Retina (tissue), 1 donor: ENCODE measurements at places on chromosomes 4 and X.

DNA sequence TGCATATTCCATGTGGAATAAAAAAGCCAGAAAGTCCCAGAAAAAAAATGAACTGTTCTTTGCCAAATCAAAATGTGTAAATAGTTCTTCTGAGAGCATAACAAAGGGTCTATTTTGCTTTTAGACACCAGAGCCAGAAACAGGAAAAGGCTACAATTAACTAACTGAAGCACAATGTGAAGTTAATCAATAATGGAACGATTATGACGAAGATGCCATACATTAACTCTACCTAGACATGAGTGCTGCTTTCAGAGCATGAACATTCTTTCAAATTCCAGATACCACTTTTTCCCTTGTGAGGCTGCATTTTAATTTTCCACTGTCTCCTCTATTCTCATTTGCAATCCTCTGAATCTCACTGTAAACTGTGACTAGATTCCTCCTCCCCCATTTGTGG, 48.7 kb upstream of the PHOX2B start:
- DNase-seq = no peak

DNA sequence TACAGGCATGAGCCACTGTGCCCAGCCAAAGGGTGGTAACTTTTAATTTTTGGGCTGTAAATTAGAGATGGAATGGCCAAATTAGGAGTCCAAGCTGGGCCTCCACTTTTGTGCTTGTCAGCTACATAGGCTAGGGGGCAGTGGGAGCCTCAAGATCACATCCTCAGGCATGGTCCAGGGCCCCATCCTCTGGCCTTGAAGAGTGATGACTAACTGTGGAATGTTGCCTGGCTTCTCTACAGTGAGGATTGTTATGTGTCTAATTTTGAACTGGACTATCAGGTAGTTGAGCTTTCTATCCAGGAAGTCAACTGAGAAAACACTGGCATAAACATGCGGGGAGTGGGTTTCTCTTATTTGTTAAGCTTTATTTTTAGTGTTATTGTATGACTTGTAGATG, 33.0 kb downstream of the CCNG2 start:
- no peak for DNase-seq

GRCh38 chrX:134533952-134534351, 74.0 kb downstream of the HPRT1 start:
- no peak for DNase-seq

DNA sequence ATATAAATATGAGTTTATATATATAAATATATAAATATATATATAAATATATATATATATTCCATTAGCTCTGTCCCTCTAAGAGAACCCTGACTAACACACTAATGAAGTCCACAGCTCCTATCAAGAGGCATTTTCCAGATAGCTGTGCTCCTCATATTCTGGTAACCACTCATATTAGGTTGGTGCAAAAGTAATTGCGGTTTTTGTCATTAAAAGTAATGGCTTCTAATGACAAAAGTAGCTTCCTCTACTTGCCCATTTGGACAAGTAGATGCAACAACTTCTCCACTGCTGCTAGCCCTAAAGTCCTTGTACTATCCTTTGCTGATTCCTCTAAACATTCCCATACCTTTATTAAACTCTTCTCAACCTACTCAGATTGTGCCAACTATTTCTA, 182.0 kb downstream of the THOC2 start:
- DNase-seq = no peak

GRCh38 chrX:99495453-99495852, 914.6 kb downstream of the PCDH19 start:
- no peak for DNase-seq

- DNase-seq = no peak
Observed at GRCh38 chr4:101232074-101232776, 115.1 kb downstream of the PPP3CA start.

DNA sequence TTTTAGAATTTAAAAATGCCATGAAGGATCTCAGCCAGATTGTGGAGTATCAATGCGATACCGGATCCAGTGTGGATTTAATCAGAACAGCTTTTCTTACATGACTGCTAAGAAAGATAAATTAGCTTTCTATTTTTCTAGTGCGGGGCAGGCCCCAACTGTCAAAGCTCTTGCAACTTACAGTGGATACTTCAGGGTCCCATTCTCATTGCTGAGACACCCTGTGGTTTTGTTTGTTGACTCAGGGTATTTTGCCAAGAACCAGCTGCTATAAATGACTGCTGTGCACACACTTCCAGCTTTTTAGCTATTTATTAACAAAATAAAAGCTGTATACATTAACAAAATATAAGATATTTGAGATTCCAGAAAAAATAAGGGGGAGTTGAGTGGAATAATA, 166.4 kb downstream of the DCLK2 start:
- no peak for DNase-seq

DNA sequence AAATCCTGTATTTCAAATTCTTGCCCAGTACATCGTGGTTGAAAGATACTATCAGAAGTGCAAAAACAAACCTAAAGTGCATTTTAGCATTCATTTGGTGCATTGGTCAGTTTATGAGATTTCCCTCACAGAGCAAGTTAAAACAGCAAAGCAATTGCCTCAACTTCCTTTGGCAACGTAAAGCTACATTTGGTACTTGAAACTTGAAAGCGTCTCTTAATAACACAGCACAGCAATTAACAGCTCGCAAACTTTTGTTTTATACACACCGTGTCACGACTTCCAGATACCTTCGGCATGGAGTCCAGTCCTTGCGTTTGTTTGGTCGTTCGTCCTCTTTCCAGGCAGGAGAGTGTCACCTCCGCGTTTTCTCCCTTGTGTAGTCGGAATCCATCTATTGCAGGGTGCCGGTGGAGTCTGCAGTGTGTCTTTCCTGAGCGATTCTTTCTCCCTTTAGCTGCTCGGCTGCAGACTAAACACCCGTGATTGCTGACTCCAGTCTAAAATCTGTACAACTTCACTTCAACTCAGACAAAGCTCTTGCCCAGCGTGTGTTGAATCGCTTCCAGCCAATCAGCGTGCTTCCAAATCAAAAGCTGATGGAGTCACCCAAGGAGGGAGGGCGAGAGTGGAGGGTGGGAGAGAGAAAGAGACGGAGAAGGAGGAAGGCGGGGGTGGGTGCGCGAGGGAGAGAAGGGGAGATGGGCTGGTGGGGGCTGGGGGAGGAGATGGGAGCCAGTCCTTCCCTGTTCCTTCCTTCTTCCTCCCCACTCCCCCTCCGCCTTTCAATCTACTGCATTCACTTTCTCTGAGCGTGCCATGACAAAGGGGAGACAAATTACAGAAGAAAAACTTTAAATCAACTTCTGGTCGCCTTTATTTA, at the start of gene PCDH18:
Gene PCDH18, minus strand, starts transcription at position 509 of the 883 bp plus-strand sequence. Its CDS starts 406 bp downstream, at position 103.
- peak; percentile 75 for DNase-seq

GRCh38 chr4:146087856-146088255, 87.7 kb upstream of the LSM6 start:
- no peak for DNase-seq

GRCh38 chr4:113790478-113790877, 28.9 kb upstream of the CAMK2D start:
- DNase-seq = no peak

DNA sequence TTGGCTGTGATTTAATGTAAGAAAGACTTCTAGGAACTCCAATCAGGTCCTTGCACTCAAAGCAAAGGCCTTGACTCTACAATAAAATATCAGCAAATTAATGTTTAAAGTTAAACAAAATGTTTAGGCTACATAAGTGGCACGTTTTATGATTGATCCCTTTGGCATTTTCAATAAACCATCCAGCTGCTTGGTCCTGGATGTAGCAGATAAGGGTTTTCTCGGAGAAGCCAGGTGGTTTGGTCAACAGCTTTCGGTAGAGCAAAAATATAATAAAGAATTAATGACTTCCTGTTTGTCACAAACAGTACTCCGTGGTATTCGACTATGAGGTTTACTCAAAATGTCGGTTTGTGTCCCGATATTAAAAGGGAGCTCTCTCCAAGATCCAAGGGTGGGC, 95.8 kb downstream of the GEMIN8 start:
- no peak for DNase-seq

GRCh38 chr4:61428950-61429349, 228.8 kb downstream of the ADGRL3 start:
- DNase-seq = no peak

DNA sequence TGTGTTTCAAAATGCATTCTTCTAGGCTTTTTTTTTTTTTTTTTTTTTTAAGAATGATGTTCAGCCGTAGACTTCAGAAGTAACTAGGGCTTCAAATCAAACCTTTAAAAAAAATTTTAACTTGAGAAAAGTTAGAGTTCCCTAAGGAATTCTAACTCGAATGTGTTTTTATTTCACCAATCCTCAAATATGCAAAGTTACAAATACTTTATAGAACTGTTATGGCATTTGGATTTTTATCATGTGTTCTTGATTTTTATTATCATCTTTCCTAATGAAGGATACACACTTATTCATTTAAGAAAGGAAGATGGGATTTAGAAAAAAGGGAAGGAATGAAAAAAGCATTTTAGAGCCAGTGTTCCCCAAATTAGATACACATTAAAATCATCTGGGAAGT, 200.6 kb upstream of the LDB2 start:
- DNase-seq = no peak

DNA sequence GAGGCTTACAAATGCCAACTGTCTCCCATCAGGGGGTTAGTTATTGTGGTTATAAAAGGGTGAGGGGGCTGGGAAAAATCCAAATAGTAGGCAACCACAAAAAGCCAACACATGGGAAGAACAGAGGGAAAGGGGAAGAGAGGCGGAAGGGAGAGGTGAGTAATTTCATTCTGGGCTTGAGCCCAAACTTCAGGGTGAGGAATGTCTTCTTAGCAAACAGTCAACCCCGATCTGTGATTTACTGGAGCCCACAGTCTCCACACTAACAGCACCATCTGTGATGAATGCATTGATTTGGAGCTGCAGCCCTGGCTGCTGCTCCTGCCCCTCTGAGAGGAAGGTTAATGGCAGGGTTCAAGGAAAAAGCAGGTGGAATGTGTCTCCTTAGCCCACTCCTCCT, 162.2 kb upstream of the GPR101 start:
- no peak for DNase-seq

DNA sequence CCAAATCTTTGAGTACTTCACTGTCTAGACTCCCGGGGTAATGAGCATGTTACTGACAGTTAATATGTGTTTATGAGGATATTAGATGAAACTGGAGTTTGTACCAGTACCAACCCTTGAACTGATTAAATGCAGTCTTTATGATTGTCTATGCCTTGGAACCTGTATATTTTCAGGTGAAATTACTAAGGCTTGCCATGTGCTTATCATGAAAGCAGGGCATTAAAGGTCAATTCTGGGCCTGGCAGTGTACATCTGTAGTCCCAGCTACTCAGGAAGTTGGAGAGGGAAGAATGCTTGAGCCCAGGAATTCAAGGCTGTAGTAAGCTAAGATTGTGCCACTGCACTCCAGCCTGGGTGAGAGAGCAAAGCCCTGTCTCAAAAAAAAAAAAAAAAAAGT, 27.6 kb downstream of the PHEX start:
- DNase-seq = no peak

GRCh38 chr4:36394352-36394903, 113.0 kb downstream of the DTHD1 start:
- no peak for DNase-seq

DNA sequence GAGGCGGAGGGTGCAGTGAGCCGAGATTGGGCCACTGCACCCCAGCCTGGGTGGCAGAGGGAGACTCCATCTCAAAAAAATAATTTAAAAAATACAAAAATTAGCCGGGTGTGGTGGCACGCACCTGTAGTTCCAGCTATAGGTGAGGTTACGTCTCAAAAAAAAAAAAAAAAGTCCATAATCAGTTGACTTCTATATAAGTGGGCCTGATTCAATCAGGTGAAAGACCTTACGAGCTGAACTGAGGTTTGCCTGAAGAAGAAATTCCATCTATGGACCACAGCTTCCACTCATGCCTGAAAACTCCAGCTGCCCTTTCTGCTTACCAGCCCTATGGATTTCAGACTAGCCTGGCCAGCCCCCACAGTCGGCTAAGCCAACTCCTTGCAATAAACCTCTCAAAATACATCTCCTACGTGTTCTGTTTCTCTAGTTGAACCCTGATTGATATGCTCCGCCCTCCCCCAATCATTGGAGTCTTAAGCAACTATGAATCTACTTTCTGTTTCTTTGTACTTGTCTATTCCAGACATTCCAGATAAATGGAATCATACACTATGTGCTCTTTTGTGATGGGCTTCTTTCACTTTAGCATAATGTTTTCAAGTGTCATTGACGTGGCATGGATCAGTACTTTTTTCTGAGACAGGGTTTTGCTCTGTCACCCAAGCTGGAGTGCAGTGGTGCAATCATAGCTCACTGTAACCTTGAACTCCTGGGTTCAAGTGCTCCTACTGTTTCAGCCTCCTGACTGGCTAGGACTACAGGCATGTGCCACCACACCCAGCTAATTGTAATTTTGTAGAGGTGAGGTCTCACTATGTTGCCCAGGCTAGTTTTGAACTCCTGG, 36.6 kb downstream of the SAT1 start:
- no peak for DNase-seq

DNA sequence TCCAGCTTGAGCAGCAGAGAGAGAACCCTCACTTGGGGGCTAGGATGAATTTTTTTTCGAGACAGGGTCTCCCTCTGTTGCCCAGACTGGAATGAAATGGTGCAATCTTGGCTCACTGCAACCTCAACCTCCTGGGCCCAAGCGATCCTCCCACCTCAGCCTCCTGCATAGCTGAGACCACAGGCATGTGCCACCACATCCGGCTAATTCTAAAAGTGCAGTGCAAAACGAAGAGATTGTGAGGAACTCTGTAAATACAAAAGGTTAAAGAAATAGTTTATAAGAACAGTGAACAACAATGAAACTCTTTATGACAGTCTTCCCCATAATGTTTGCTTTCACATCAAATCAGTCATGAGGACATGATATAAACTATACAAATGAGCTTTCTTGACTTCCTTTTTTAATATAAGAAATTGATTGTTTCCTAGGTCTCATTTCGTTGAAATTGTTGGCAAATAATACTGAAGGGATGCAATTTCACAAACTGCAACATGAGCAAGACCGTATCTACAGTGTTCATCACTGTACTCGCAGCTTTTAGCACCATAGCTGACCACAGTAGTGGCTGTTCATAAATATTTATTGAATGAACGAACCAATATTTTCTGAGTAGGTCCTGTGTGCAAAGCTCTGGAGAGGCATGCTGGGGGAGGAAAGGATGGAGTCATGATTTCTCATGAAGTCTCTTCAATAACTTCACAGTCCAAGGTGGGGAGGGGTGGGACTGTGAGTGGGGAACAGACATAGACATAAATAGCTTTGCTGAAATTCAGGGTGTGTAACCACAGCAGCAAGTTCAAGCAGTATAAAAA, 116.1 kb downstream of the SHROOM3 start:
- DNase-seq = no peak

GRCh38 chr4:42080306-42080705, 72.1 kb downstream of the BEND4 start:
- no peak for DNase-seq
